ENCODE measurements at places on chromosomes 4 and X. TPM values are rescaled to one million over a fixed set of nuclear protein-coding genes. Genes with fewer than 3 reads are reported as not detected.

DNA sequence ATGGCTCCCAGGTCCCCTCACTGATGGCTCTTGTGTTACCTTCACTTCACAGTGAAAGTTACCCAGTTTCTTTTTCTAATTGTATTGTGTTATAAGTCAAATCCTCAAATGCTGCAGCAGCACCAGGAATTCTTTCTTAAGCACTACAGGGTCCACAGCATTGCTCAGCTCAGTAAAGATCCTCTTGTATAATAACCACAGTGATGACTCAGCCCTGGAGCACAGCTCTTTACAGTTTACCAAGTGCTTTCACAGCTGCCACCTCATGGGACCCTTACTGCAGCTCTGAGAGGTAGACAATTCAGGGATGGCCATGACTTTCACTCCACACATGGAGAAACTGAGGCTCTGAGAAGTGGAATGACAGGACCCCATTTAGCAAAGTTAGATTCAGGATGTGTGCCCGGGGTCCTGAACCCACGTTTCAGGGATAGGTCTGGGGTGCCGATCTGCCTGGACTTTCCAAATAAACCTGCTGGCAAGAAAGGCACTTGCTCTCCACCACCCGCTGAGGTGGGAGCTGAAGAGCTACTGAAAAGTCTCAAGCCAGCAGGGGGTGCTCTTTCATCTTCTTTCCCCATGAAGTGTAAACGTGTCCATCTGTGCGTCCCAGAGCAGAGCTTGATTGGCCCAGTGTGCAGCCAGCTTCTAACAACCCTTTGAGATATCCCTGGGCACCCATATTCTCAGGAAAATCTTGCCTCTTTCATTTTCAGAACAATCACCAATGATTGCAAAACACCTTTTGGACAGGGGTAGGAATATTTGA, 35.7 kb upstream of the GABRQ start:
- no peak overlapping the region for H3K4me3 ChIP-seq
- no peaks in the 10 kb centered on the region for H3K36me3 ChIP-seq
- DNase-seq: no peak
- no peak overlapping the region for H3K27ac ChIP-seq

DNA sequence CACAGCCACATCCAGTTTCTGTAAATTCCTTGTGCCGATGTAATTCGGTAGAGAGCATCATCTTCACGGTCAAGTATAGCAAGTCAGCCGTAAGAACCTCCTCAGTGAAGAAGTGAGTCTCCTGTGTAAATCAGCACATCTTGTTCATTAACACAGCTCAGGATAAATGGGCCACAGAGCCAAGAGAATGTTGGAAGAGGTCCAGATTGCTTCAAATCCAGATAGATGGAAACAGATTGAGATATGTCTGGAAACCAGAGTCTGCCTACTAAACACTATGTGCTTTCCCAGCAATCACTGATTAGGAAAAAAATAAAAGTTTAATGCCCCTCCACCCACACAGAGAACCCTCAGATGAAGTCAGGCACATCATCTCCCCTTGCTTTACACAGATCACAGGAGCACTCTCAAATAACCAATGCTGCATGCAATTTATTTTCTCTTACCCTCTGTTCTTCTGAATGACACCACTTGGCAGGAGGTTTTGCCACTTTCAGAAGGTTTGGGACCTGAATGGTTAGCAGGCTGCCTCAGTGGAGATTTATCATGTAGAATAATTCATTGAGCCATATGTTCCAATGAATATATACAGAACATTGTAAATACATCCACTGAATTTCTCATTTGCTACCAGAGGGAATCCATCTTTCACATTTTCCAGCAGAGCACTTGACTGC, 357.7 kb downstream of the C4orf33 start:
- H3K4me1 ChIP-seq: no peaks in the 10 kb centered on the region
- no peaks in the 10 kb centered on the region for H3K36me3 ChIP-seq
- no peak for DNase-seq
- no peak overlapping the region for H3K4me3 ChIP-seq

DNA sequence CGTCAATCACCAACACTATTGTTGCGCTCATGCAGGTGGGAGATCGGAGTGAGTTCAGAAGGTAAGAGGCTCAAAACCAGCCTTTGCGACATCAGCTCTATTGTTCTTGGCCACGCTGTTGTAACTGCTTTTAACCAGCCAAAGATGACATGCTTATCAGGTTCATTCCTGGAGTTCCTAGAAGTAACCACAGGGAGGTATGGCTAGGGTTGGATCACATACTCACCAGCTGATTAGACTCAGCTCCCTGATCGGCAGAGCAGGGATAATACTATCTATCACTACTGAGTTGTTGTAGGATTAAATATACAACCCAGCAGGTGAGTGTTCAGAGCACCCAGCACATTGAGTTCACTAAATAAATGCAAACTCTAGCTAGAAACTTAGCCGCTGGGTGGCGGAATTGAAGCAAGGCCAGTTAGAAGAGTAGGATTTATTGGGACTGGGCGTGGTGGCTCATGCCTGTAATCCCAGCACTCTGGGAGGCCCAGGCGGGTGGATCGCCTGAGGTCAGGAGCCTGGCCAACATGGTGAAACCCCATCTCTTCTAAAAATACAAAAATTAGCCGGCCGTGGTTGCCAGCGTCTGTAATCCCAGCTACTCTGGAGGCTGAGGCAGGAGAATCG, 12.4 kb downstream of the SLC34A2 start:
- no peak overlapping the region for H3K27ac ChIP-seq
- no peak for DNase-seq
- H3K4me1 ChIP-seq: peaks cover 8% of the 10 kb centered on the region
- peaks cover 2% of the 10 kb centered on the region for H3K27me3 ChIP-seq

- no peak for DNase-seq
- H3K36me3 ChIP-seq: peaks cover 20% of the 10 kb centered on the region
- no peak overlapping the region for H3K27ac ChIP-seq
Observed at GRCh38 chr4:37652747-37653527, 33.2 kb downstream of the RELL1 start.

- no peak overlapping the region for H3K4me3 ChIP-seq
- no peaks in the 10 kb centered on the region for H3K36me3 ChIP-seq
- no peaks in the 10 kb centered on the region for H3K27me3 ChIP-seq
- no peak for DNase-seq
- H3K4me1 ChIP-seq: peaks cover 8% of the 10 kb centered on the region
Observed at GRCh38 chr4:101238706-101239105, 108.6 kb downstream of the PPP3CA start.

- no peak for DNase-seq
- H3K4me3 ChIP-seq: no peak overlapping the region
- no peak overlapping the region for H3K27ac ChIP-seq
- H3K27me3 ChIP-seq: no peaks in the 10 kb centered on the region
- H3K4me1 ChIP-seq: no peaks in the 10 kb centered on the region
Observed at GRCh38 chr4:135122457-135122856, 920.9 kb upstream of the PABPC4L start.

Gene APOOL
- 16.6 TPM for total RNA-seq

Gene TCEAL2
- total RNA-seq: 4.4 TPM

Gene NPNT
- total RNA-seq: not detected

Gene SYTL4
- total RNA-seq: 4.5 TPM

All from neural crest cell (in vitro differentiated cells).